SK-N-DZ (cell line): ENCODE measurements at places on chromosomes 16 and 17.

DNA sequence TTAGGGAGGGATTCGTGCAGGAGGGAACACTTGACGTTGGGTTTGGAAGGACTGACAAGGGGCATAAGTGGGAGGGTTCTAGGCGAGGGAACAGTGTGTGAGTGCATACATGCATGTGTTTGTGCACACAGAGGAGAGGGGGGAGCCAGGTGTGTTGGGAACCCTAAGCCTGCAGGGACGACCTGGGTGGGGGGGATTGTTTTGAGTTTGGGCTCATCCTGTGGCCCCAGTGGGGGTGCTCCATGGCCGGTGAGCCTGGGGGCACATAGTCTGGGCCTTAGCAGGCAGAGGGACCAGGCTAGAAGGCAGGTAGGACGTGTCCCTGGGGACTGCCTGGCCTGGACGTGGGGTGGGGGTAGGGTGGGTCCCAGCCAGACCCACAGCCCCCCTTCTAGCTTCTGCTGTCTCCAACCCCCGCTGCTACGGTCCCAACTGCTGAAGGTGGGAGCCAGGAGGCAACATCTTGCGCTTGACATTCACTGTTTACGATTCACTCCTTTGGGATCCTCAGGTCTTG, 11.9 kb upstream of the RASD1 start:
- DNase-seq = no peak

DNA sequence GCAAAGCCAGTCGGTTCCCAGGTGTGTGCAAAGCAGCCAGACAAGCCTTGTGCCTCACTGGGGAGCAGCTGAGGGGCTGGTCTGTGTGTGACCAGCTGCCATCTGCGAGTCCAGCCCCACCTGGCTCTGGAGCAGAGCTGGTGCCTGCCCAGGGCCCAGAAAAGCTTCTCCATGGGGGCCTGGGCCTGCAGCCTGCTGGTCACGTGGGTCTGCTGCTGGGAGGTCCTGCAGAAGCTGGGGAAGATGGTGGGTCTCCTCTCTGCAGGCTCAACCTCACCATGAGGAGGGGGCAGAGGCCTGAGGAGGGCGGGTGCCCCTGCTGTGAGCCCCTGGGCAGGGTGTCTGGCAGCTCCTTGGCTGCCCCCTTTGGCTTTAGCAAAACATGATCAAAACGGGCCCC, 71.9 kb downstream of the ENGASE start:
- no peak for DNase-seq

- DNase-seq = no peak
Measured at GRCh38 chr16:67882374-67883145, 2.1 kb upstream of the NRN1L start.

DNA sequence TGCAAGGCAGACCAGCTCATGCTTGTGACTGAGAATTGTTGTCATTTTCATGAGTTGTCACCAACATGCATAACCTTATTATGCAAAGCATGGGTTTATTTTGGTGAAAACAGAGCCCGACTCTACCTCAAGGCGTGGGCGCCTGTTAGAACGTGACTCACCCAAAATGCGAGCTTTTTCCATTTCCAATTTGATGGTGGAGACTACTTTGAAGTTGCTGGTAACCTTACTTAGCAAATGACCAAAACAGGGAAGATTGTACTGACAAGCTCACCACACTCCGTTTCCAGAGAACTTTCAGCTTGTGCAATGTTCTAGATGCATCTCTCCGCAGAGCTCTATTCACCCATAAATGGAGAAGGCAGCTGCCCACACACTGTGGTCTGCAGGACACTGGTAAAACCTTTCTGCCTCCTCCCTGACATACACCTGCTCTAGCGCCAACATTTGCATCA, 284.5 kb downstream of the MAF start:
- DNase-seq = no peak

DNA sequence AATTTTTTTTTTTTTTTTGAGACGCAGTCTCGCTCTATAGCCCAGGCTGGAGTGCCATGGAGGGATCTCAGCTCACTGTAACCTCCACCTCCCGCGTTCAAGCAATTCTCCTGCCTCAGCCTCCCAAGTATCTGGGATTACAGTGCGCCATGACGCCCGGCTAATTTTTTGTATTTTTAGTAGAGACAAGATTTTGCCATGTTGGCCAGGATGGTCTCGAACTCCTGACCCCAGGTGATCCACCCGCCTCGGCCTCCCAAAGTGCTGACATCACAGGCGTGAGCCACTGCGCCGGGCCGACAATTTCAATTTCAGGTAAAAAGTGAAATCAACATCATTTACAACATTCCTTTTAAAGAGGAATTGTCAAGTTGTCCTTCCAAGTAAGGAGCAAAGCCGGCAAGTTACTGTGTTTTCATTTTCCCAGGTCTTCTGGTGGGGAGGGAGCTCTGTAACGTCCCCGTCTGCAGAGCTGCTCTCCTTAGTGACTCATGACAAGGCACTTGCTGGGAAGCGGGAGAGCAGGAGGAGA, 873 bp downstream of the NPLOC4 start:
- DNase-seq = no peak

DNA sequence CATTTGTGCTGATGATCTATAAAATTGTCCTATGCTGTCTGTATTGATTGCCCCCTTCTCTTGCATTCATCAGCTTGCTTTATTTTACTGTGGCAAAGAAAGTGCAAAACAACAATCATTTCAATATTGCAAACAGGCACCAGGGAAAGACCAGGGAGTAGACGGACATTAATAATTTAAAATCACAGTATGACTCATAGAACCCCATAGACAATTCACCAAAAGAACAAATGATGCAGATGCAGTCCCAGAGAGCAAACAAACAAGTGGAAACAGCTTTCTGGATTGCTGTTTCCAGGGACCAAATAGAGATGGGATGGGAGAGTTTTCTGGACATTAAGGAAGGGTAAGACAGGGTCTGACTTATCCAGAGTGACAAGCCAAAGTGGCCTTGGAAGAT, 70.1 kb downstream of the ABCC12 start:
- DNase-seq = no peak
